ENCODE measurements at places on chromosomes 16 and 17.

GRCh38 chr17:80168371-80168770 is 1.5 kb upstream of the CARD14 start:
- no peak for DNase-seq

GRCh38 chr16:31362476-31363405 is 7.8 kb downstream of the ITGAX start:
- no peak for DNase-seq

DNA sequence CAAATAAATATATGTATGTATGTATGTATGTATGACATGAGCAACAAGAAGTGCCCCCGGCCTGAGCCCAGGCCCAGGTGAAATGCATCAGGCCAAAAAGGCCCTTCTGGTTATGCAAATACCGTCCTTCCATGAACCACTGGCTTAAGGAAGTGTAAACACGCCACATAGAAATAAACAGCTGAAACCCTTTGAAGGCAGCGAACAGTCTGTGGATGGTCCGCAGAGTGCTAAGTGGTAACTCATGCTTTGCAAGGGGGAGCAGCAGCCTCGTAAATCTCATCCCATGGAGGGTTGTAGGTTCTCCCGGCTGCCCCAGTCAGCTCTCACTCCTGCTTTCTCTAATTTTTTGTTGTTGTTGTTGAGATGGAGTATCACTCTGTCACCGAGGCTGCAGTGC is 36.7 kb downstream of the COTL1 start:
- no peak for DNase-seq

DNA sequence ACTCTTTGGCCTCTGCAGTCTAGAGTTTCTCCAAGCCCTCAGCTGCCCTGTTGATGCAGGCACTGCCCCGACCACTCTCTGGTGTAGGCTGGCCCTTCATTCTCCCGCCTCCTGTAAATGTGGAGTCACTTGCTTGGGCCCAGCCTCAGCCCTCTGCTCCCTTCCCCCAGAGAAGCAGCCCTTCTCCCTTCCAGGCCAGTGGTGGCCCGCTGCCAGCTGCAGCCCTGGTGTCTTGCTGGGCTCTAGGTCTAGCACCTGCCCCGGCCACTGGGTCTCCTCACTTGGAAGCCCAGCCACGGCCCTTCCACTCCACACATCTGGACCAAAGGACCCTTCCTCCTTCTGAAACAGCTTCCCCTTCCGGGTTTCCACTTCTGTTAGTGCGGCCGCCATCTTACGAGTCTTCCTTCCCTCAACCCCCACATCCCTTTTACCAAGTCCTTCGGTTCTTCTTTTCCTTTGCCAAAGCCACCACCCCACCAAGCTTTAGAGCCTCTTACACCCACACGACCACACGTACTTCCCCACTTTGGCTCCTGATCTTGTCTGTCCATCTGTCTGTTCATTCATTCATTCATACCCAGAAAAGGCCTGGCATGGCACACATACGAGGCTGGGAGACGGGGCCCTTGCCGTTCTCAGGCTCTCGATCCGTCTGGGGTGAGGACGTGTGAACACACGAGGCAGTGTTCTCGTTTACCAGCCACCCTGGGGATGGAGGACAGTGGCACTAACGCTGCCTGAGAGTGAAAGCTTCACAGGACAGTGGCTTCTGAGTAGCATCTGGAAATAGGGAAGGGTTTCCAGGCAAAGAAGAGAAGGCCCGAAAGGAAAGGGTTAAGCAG is 68.0 kb downstream of the ABR start:
- DNase-seq, result no peak

DNA sequence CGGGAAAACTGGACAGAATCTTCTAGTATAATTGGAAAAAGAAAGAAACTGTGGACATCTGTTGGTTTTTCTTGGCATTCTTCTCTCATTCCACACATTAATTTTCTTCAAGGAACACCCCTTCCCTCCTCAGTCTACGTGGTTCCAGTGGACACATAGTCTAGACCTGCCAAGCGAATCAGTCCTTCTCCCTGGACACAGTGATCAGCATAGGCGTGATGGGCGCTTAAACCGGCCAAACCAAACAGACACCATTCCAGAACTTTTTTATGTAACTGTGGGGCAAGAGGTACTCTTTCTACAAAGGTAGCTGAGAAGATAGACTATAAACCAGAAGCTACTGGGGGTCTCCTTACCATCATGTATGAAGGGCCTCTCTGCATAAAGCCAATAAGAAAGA is 121.8 kb upstream of the COX10 start:
- DNase-seq, result no peak

DNA sequence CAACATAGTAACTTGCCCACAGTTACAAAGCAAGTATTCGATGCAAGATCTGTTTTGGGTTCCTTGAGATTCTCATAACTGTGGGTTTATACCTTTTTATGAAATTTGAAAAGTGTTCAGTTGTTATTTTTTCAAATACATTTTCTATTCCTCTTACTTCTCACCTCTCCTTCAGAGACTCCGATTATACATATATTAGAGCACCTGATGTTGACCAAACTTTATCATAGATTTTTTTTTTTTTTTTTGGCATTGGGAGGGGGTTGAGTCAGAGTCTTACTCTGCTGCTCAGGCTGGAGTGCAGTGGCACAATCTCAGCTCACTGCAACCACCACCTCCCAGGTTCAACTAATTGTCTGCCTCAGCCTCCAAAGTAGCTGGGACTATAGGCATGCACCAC is 51.3 kb upstream of the RBBP6 start:
- no peak for DNase-seq
